ENCODE measurements at places on chromosomes 2 and 18.
A peak's percentile ranks its signal among the peaks of the same experiment; 100 is the strongest.

DNA sequence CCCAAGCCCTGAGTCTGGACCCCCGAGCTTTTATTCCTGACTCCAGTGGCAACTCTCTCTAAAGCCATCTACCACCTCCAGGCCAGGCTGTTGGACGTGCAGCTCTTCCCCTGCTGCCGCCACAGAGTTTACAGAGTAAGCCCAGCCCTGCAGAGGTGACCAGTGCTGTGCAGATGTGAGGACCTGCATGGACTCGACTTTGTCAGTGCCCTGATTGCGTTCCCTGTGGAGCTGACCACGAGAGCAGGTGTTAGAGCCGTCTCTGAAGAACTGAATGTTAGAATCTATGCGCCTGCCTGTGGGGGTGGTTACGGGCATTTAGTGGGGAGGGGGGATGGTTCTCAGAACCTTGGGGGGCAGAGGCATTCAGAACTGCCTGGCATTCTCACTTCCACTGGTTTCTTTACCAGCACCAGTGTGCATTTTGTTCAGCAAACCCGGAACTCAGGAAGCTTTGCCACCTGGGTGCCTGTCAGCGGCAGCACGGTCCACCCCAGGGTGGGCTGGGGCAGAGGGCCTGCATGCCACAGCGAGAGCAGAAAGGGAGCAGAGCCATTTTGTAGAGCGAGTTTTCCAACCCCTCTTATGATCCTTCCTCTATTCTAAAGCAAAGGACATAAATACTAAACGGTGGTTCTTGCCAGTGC, 137.9 kb downstream of the KLHL29 start:
- no peak for DNase-seq

DNA sequence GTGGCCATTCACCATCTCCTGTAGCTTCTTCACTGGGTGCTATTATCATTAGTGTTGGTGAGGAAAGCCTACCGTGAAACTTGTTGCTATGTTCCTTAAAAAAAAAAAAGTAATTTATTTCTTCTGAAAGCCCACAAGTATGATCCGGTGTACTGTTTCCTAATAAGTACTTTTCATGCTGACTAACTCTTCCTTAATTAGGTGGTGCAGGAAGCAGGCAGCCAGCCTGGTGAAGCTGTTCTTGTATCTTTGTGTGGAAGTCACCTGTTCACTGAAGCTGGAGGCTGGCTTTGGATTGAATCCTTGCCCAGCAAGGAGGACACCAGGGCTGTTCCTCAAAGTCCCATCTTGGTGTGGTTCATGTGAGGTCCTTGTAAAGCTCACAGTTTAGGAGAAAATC, 321.7 kb upstream of the THSD7B start:
- no peak for DNase-seq

- DNase-seq: no peak
These were observed 19.2 kb upstream of the PKDCC start for GRCh38 chr2:42028571-42029148.

GRCh38 chr18:39489431-39489830, 1923.8 kb upstream of the CELF4 start:
- no peak for DNase-seq

DNA sequence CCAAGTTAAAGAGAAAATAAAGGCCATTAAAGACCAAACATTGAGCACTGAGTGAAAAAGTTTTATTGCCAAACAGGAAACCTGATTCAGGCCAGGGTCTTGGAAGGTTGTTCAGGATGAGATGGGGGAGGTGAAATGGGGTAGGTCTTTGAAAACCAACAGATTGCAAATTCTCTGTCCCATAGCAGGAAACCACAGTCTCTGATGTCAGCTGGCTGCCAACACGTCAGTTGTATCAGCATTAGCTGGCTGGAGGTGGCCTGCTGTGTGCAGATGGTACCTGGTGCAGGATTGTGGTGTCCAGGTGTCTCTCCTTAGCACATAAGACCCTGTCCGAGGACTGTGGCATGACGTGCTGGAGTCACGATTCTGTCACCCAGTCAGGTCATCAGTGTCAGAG, 106.3 kb downstream of the MSH2 start:
- no peak for DNase-seq

DNA sequence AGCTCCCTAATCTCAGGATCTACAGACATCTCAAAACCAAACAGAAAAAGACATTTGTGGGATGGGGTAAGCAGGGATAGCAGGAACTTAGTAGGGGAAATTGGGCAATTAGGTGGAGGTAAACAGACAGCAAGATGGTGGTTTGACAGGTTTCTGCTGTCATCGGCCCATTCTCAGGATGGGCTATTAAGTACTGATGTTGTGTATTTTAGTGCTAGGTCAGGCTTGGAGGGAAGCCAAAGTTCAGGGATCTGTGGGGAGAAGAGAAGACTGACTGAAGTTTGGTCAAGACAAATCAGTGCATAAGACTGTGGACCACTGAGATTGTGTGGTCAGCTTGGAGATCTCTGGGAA, 96.8 kb upstream of the THUMPD2 start:
- no peak for DNase-seq

DNA sequence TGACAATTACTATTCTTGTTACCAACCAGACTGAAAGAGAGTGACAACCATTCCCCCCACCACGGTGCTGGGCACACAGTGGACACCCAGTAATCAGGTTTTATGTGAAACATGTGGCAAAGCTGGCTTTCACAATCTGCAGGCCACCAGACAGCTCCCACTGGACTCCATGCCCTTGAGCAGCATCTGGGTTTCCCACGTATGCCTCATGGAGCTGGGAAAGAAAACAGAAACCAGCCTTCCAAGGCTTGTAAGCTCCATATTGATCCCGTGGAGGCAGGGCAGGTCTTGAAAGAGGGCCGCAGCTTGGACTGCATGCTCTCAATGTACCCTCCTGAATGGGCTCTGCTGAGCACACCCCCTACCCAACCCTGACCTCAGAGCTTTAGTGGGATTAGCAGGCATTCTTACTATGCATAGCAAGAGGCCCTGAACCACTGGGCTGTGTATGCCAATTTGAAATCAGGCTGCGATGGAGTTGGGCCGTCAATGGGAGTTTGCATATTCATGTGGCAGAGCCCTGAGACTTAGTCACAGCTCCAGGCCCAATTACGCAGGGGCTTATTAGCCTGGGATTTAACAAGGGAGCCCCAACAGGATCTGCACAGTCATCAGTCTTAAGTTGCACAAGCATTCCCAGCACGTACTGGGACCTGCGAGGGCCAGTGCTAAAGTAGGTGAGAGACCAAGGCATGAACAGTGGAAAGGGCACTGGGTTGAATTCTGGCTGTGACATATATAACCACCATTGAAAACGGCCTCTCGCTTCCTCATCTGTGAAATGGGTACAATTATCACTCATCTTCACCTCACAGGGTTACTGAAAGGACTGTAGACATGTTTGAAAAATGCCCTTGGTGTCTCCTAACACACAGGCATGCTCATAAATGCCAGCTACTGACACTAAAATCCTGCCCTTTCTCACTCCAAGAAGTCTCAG, 10.5 kb downstream of the C1QL2 start:
- DNase-seq: no peak

DNA sequence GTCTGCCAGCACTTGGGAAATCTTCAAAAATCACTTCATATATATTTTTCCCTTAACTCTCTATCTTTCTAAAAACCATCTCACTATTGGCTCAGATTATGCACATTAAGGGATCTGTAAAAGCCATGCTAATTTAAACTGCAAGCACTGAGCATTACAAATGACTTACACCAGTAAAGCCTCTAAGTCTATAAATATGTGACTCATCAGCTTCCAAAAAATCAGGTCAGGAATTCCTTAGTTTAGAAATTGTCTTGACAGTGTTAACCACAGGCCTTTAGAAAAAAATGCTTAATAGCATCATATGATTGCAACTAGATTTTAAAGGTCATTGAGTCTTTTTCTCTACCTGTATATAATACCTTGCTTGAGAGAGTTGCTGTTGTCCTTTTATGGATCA, 1113.6 kb upstream of the PIK3C3 start:
- DNase-seq: no peak

DNA sequence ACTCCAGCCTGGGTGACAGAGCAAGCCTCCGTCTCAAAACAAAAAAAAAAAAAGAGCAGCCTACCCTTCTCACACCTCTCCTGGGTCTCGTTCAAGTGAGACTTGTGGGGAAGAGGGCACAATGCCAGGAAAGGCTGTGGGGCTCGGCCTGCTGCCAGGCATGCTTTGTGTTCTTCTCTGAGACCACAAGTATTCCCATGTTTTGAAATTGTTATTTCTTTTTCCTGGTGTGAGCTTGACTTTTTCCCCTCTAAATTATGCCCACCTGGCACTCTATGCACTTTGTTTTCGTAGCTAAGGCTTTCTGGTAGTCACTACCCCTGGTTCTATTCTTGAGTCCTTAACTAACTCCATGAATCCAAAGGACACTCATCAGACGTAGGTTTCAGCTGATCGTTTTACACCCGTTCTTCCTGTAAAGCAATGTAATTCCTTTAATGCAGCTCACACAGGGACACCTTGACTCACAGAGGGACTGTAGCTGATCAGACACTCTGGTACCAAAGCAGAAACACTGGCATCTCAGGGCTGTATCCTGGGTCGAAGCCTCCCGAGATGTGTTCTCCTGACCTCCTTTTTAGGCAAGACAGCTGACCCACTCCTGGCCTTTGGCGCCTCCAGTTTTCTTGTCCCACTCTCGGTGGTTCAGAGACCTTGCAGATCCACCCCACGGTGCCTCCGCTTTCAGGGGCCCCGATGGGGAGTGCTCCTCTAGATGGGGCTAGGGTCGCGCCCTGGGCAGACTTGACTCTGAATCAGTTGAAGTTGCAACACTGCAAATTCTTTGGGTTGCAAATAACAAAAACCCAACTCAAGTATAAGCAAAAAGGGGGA, 193.3 kb upstream of the AGAP1 start:
- DNase-seq: no peak

- no peak for DNase-seq
These were observed 172.1 kb downstream of the SETBP1 start for GRCh38 chr18:44852818-44853217.

DNA sequence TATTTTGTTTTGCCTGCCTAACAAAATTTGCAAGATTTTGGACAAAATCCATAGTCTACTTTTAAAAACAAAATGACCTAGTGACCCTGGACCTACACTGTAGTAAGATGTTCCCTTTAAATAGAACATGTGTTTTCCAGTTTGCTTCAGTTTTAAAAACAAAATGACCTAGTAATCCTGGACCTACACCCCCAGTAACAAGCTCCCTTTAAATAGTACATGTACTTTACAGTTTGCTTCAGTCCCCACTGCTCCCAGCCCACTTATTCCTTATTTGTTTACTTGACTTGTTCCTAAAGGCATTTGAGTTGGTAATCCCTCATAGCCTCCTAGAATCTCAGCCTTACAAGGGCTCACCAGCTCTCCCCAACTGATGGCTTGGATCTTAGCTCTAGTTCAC, 34.5 kb upstream of the HTR2B start:
- DNase-seq: no peak

DNA sequence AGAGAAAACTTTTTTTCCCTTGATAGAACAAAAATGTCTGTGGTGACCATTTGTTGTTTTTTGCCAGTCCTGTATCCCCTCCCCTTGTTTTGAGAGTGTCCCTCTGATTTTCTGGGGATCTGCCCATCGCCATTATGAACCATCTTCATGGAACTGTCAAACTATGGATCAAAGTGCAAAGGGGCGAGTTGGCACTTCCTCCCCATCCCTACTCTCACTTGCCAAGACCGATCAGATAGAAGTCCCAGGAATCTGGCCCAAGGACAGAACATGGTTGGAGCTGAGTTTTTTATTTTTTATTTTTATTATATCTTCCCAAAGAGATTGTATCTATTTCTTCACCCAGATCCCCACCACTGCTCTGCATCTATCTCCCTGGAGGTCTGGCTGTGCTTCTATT, 221.4 kb downstream of the IKZF2 start:
- DNase-seq: no peak

- DNase-seq: no peak
These were observed 275.6 kb downstream of the PIK3C3 start for GRCh38 chr18:42230636-42231035.

DNA sequence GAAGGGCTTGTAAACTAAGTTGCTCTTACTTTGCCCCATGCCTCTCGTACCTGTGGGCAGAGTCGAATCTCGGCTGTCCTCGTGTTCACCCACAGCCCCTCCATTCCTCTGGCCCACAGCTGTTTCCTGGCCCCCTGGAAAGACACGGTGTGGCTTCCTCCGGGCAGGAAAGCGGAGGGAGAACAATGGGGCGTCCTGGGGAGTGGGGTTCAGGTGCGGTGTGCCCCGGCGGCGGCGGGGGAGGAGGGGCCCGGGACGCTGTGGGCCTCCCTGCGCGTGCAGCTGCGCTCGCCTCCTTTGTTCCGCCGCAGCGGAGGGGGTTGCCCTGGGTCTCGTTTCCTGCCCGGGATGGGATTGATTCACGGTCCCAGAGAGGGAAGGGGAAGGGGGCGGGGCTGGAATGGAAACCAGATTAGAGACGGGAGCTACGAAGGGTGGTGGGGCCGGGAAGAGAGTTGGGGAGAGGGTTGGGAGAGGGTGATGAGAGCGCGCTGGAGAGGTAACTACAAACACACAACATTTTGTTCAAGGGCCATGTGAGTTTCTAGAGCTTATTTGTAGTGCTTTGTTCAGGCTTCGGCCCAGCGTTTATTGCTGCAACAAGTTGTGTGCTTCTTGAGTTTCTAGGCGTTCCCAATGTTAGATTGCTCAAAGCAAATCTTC, 796 bp downstream of the MYO1B start:
- DNase-seq: peak; percentile 17

DNA sequence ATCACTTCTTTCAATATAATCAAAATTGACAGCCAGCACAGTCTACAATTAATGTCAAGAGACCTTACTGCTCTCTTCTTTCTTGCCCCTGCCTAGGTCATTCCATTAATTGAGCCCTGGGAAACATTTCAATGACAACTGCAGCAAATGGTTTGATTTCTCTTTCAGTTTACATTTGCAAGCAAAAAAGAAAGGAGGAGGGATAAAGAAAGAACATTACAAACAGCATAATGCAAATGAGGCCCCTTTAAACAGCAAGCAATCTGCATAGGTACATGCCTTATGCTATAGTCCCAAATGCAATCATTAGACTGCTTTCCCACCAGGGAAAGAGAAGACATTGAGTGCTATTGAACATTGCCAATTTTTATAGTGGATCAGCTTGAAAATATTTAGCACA, 655.0 kb upstream of the CDH2 start:
- DNase-seq: no peak

- DNase-seq: no peak
These were observed 106.6 kb downstream of the TMEM131 start for GRCh38 chr2:97889156-97889555.

GRCh38 chr2:170155022-170155722, 22.8 kb upstream of the MYO3B start:
- DNase-seq: no peak

Measured in T-helper 2 cell (primary cell).